ENCODE measurements at places on chromosomes 12 and 14.

- H3K27ac ChIP-seq, result no peak overlapping the region
- no peaks in the 10 kb centered on the region for H3K36me3 ChIP-seq
- H3K4me1 ChIP-seq, result peaks cover 17% of the 10 kb centered on the region
- H3K4me3 ChIP-seq, result no peak overlapping the region
- H3K27me3 ChIP-seq, result no peaks in the 10 kb centered on the region
Observed at GRCh38 chr12:121124402-121125109, 8.1 kb upstream of the P2RX7 start.

DNA sequence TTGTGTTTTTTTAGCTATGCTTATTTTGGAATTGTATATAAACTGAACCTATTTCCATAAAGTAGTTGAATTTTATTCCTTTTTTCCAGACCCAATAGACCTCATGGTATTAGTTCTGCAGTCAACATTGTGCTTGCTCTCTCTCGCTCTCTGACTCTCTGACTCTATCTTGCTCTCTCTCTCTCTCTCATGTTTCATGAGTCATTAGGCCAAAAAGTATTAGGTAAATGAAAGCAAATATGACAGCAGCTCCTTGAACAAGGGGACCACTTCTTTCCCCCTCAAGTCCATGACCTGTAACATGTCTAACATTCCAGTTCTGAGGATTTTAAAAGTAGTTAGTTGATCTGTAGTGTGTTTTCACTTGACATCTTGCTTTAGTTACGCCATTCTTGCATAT is 14.0 kb upstream of the C12orf71 start:
- H3K36me3 ChIP-seq, result no peaks in the 10 kb centered on the region
- no peak overlapping the region for H3K27ac ChIP-seq
- no peaks in the 10 kb centered on the region for H3K4me1 ChIP-seq
- H3K27me3 ChIP-seq, result no peaks in the 10 kb centered on the region
- no peak overlapping the region for H3K4me3 ChIP-seq

DNA sequence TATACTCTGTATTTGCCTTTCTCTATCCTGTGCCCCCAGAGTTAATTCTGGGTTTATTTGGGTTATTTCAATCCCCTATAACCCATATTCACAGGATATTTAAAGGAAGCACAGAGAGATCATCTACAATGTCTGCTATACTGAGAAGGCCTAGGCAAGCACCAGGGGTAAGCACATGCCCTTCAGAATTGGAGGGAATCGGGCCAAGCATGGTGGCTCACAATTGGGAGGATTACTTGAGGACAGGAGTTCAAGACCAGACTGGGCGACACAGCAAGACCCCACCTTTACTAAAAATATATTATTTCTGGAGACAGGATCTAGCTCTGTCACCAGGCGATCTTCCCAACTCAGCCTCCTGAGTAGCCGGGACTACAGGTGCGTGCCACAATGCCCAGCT is 11.3 kb downstream of the FOXN3 start:
- no peaks in the 10 kb centered on the region for H3K36me3 ChIP-seq
- no peak for DNase-seq
- no peak overlapping the region for H3K4me3 ChIP-seq
- no peak overlapping the region for H3K27ac ChIP-seq

GRCh38 chr12:49050507-49051372 is 9.9 kb downstream of the KMT2D start:
- H3K4me1 ChIP-seq, result 0 out of 2 replicates have a peak, but pooled peaks cover 2% of the 10 kb centered on the region
- H3K27me3 ChIP-seq, result no peaks in the 10 kb centered on the region
- peaks cover 14% of the 10 kb centered on the region for H3K36me3 ChIP-seq
- DNase-seq, result no peak
- H3K4me3 ChIP-seq, result no peak overlapping the region

DNA sequence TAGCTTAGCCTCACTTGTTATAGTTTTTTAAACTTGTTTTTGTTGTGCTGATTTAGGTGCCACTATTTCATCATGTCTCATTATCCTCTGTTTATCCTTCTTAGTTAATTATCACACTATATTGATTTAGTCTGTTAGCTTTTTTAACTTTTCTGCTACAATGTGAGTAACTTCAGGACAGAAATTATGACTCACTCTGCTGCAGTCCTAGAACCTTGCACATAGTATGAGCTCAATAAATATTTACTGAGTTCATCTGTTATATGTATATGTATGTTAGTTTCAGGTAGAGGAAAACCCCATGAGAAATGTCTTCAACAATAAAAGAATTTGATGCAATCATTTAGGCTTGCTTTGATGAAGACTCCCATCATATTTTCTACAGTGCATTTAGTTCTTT is 224.3 kb upstream of the NAV3 start:
- DNase-seq, result no peak
- no peak overlapping the region for H3K27ac ChIP-seq
- no peak overlapping the region for H3K4me3 ChIP-seq
- H3K36me3 ChIP-seq, result no peaks in the 10 kb centered on the region

GRCh38 chr14:35965400-35965799 is 139.3 kb downstream of the BRMS1L start:
- no peak overlapping the region for H3K4me3 ChIP-seq
- no peaks in the 10 kb centered on the region for H3K27me3 ChIP-seq
- no peaks in the 10 kb centered on the region for H3K36me3 ChIP-seq
